ENCODE measurements at places on chromosomes 11 and 22.
A peak's percentile ranks its signal among the peaks of the same experiment; 100 is the strongest.

DNA sequence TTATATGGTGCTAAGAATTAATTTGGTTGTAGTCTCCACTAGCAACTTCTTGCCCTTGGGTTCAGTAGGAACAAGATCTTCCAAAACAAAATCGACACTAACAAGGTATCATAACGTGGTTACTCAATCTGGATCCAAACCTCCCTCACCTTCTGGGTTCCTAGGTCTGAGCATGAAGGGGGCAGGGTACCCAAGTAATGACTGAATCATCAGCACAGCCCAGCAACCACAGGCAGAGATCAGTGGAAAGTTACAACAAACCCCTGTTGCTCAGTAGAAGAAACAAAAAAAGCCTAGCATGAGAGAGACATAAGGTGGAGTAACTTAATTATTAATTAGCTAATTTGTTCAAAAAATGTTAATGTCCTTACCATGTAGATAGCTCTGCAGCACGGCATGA is 221.4 kb downstream of the BLID start:
- DNase-seq = no peak

DNA sequence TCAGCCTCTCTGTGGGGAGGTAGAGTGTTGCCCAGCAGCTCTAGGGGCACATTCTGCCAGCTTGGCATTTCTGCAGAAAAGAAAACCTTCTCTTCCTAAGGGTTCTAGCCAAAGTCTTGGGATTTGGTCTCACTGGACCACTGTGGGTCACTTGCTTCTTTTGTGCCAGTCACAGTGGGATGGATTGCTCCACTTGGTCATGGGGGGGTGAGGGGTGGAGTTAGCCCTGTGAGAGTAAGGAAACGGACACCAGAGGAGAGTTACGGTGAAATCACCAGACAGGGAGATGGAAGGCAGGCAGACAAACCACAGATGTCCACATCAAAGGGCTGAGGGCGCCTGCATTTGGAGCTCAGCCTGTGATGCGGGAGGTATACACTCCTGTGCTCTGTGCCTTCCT is 10.8 kb downstream of the SGSM1 start:
- DNase-seq = no peak

GRCh38 chr22:35995772-35996171 is 32.9 kb downstream of the RBFOX2 start:
- DNase-seq = no peak

DNA sequence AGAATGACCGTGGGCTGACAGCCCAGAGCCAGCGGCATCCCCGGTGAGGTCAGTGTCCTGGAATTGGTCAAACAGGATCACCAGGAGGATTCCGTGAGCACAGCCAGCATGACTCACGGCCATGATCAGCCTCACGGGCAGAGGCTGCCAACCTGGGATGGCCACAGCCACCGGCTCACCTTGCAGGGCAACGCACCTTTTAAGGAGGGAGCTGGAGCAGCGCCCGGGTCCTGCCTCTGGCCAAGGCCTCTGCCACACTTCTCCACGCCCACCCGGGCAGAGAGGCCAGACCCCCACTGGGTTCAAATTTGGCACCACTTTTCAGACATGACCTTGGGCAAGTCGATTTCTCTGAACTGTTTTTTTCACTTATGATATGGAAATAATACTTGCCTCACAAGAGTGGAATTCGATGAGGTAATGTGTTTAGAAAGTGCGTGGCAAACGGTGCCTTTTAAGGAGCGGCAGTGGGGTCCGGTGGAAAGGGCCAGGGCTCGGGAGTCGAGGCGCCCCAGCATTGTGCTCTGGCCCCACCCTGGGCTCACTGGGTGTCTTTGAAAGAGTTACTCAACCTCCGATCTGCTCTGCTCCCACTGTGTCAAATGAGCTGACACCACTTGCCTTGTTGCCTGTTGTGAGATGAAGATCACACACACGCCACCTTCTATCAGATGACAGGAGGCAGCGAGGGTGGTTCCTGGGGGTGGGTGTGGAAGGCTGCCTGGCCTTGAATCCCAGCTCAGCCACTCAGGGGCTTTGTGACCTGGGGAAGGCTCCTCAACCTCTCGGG is 16.0 kb downstream of the TXN2 start:
- DNase-seq = no peak

GRCh38 chr11:47391077-47391583 is 12.8 kb upstream of the SPI1 start:
- DNase-seq = no peak

GRCh38 chr22:49850021-49850911 is 3.4 kb upstream of the ZBED4 start:
- no peak for DNase-seq

DNA sequence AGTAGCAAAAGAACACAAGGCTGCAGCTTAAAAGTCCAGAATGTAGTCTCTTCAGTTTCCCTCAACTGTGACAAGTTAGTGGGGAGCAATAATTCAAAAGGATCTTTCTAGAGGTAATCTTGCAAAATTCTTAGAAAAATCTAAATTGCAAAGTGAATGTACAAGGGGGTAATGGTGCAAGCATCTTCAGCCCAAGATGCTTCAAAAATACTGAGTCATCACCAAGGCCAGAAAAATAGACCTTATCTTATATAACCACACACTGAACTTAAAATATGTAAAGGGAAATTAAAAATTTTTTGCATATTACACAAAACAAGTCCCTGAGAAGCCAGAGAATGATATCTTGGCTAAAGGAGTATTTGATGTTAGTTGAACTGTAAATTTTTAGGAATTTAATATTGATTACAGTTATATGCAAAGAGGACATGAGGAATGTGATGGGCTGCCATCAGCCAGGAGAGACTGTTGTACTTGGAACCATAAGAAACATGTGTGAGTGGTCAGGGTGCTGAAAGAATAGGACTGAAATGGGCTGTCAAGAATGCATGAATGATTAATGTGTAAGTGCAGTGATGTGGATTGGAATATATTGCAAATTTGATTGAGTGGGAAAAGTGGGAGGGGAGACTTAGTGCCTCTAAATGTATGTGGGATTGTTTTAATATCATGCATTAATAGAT is 85.7 kb upstream of the LIN7C start:
- no peak for DNase-seq

GRCh38 chr11:134652586-134653255 is 240.7 kb upstream of the B3GAT1 start:
- DNase-seq = no peak

DNA sequence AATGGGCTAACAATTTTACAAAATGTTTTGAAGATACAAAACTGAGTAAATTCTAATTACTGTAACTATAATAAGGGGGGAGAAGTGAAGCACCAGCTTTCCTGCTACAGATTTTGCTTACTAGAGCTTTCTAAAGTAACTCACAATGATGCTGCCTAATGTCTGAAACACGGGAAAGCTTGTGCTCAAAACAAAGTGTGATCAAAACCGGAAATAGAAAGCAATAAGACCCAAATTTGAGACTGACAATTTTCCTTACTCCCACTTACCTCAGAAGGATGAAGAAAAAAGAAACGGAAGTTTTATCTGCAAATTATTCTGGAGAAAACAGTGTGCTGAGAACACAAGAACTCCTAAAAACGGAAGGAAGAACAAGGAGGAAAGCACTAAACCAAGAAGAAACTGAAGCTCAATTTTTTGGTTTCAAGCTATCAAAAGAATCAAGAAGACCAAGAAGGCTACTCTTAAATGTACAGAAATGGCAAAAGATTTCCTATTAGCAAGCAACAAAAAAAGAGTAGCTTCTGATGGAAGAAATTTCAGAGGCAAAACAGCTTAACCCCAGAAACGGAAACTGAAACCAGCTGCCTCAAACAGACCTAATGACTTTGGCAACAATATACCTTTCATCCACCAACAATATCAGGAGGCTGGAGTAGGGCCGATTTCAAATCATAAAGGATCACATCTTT is 33.4 kb downstream of the AMBRA1 start:
- no peak for DNase-seq

DNA sequence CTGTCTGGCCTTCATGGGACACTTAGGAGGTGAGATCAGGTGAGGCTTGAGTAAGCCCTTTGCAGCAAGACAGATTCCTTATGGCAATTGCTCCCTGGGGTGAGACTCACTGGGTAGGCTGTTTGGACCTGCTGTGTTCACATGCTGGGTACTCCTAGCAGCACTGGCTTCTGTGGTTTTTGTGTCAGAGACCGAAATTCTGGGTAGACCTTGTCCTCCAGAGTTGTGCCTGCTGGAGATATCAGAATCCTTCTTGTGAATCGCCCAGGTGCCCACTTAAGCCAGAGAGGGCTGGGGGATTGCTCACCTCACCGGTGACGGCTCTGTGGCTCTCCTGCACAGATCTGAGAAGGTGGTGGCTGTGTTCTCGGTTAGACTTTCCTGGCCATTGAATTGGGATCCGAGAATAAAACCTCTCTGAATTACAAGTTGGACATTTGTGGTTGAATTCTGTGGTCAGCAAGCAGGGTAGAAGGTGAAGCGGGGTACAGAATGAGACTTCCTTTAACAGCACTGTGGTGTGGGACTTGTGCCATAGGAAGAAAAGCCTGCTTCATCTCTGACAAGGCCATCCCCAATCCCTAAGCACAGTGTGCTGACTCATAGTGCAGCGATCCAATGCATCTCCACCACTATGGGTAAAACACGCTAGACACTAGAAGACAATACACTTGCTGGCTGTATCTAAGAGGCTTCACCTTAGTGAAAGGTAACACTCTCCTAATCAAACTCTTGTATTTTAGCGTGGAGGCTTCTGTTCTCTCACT is 52.5 kb upstream of the TTC12 start:
- no peak for DNase-seq

- DNase-seq = peak; percentile 80
These were observed 432 bp upstream of the GRK2 start for GRCh38 chr11:67265633-67266448.

DNA sequence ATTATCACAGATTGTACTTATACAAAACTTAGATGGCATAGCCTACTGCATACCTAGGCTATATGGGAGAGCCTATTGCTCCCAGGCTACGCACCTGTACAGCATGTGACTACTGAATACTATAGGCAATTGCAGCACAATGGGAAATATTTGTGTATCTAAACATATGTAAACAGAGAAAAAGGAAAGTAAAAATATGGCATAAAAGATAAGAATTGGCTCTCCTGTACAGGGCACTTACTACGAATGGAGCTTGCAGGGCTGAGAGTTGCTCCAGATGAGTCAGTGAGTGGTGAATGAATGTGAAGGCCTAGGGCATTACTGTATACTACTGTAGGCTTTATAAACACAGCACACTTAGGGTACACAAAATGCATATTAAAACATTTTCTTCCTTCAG is 13.2 kb downstream of the APOL6 start:
- no peak for DNase-seq

GRCh38 chr11:2576549-2576948 is 123.2 kb downstream of the KCNQ1OT1 start:
- no peak for DNase-seq

GRCh38 chr11:111006227-111006626 is 239.3 kb upstream of the POU2AF2 start:
- no peak for DNase-seq

DNA sequence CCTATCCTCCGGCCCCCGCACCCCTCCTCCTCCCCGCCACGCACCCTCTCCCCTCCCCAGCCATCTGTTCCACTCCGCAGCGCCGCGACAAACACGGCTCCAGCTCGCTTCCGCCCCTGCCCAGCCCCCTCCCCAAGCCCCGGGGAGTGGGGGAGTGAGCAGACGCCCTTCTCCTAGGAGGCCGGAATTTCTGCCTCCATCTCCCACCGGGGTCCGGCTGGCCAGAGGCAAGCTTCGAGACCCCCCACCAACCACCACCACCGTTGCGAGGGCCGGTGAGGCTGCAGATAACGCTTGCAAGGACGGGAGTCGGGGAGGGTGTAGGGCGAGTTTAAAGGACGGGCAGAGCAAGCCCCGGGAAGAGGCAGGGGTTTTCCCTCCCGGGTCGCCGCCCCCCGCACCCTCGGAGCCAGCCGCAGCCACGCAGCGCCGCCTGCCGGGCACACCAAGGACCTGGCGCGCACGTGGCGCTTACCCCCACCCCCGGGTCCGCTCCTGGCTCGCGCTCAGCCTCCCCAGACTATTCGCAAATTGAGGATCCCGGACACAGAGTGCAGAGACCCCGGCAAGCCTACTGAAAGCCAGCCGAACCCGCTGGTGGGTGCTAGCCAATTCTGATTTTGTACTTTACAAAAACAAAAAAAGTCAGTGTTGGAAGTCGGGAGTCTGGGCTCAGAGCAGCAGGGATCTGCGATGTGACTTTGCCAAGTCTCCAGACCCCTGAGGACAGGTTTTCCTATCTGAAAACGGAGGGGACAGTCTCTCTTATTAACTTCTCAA is 22.6 kb downstream of the RTN4RL2 start:
- peak; percentile 73 for DNase-seq

DNA sequence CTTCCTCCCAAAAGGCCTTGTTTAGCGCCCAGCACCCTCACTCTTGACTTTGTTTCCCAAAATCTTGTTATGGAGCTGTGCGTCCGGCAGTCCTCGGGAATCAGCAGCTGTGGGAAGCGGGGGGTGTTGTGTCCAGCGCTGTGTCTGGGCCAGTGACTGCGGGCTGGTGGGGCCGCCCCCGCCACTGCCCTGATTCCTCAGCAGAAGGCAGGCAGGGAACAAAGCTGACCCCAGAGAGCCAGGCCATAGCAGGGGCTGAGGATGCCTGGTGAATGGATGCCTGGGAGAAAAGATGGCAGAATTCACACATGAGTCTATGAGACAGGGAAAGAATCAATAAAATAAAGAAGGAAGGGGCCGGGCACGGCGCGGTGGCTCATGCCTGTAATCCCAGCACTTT is 2.5 kb downstream of the APOBEC3C start:
- no peak for DNase-seq

Data from stimulated activated CD4-positive, alpha-beta T cell treated with anti-CD3 and anti-CD28 coated beads, Interleukin-12 subunit alpha, Interleukin-12 subunit beta, amount 100 ng/mL, for 4 hours (primary cell).